ENCODE measurements at places on chromosomes 12 and 14. TPM values are rescaled to one million over a fixed set of nuclear protein-coding genes. Genes with fewer than 3 reads are reported as not detected.

DNA sequence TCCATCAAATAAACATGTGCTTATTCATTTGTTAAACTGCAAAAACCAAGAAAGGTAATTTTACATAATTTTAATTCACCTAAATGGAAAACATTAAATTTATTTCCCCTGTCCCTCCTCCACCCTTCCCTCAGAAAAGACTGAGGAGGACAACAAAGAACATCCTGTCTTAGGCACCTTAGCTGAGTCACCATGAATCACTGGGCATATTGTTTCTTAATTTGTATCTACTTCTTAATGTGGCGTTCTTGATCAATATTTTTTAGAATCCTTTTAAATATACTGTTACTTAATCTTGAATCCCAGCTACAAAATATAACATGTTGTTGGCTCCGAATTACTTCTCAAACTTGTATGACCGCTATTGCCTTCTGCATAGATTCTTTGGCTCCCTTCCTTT lies 23.5 kb downstream of the SIX6 start:
- H3K27me3 ChIP-seq = no peaks in the 10 kb centered on the region
- H3K4me1 ChIP-seq = peaks cover 11% of the 10 kb centered on the region
- no peaks in the 10 kb centered on the region for H3K36me3 ChIP-seq

DNA sequence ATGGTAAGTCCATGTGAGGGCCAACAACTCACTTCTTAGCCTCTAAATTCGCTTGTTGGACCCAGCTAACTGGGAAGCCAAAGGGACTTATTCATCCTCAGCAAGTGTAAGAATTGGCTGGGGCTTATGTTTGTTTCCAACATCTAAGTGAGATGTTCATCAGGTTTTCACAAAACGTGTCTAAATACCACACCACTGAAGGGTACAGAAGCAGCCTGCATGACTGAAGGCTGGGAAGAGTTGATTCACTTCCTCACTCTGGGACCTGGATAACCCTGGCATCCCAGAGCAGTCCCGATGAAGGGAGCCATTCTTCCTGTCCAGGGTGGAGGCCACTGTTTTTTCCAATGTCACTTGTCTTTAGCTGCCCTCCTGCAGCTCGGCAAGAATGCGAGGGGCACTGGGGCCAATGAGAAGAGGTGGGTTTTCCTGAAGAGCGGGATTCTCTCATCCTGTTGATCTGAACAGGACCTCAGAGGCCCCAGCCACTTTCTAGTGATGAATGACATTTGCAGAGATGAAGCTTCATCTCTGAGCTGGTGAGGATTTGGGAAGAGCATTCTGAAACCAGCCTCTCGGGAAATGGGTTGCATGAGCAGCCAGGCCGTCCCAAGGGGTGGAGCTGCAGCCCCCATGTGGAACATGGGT lies 12.2 kb upstream of the COL2A1 start:
- H3K4me1 ChIP-seq = no peaks in the 10 kb centered on the region
- H3K27me3 ChIP-seq = peaks cover 21% of the 10 kb centered on the region
- no peaks in the 10 kb centered on the region for H3K36me3 ChIP-seq
- H3K4me3 ChIP-seq = no peak overlapping the region
- no peak for DNase-seq
- H3K27ac ChIP-seq = no peak overlapping the region

DNA sequence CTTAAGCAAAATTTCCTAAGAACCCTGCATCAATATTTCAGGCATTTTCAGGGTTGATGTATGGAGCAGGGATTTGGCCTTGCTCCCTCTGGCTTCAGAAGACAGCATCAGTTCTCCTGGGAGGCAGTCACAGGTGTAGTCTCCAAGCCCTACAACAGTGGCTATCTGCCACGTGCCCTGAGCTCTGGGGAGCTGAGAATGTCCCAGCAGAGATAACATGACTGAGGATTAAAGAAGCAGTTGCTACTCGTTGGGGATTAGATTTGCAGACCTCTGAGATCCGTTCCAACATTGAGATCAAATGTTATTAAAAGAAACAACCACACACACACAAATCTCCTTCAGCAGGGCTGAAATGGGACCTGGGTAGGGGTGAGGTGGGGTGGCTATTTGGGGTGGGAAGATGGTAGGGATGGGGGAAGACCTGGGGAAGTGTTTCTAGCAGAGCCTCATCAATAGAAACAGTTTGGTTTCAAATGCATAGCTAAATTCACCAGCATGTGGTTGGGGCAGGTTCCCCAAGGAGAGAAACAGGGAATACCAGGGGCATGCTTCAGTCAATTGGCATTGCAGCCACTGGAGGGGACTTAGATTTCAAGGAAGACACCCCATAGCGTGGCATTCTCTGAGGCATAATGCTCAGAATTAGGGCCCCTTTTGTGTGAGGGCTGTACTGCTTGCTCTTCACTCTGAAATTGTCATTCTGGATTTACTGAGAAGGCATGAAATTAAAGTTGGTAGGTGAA lies 15.2 kb upstream of the FAM234B start:
- H3K36me3 ChIP-seq = no peaks in the 10 kb centered on the region
- no peaks in the 10 kb centered on the region for H3K27me3 ChIP-seq
- no peak overlapping the region for H3K4me3 ChIP-seq

DNA sequence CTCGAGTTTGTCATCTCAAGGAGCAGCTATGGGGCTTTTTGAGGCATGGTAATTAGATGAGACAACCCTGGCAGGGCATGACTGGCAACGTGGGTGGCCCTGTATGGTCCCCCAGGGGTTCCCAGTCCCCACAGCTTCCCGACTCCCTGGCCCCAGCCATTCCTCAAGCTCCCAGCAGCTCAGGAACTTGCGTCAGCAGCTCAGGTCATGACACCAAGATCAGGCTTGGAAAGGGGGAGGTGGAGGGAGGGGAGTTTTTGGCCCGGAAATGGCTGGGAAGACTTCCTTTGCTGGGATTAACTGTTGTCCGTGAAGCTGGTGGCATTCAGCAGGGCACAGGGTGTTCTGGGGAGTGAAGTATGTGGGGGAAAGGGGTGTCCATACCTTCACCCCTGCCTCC lies 10.4 kb upstream of the NRIP2 start:
- no peak overlapping the region for H3K4me3 ChIP-seq
- no peak for DNase-seq
- no peak overlapping the region for H3K27ac ChIP-seq
- H3K4me1 ChIP-seq = peaks cover 4% of the 10 kb centered on the region
- no peaks in the 10 kb centered on the region for H3K27me3 ChIP-seq

GRCh38 chr12:44876544-44877410 lies 662 bp upstream of the NELL2 start:
- DNase-seq = no peak
- H3K4me3 ChIP-seq = no peak overlapping the region
- no peaks in the 10 kb centered on the region for H3K36me3 ChIP-seq
- no peaks in the 10 kb centered on the region for H3K4me1 ChIP-seq
- no peak overlapping the region for H3K27ac ChIP-seq
- H3K27me3 ChIP-seq = no peaks in the 10 kb centered on the region

DNA sequence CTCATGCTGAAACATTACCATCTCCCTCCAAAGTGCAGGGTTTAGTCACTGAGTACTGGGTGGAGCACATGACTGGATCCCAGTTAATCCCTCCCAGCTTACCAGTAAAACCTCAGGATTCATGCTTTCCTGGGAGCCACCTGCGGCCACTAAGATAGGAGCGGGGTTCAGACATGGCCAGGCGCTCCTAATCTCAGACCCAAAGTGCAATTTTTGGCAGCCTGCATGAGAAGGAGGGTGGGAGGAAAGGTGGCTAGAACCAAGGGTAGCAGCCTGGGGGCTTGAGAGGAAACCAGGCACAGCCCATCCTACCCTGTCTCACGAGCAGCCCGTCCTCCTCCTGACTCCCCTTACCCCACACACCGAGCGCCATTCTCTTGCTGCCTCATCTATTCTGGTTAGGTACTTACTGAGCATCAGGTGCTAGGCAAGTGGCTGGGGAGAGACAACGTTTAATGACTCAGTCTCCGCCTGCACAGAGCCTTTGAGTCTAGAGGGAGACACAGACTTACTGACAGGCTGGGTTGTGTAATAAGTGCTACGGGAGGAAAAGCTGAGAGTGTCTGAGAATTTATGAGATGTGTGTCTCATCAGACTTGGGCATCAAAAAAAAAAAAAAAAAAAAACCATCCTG lies 9.9 kb downstream of the GPRC5A start:
- H3K27me3 ChIP-seq = no peaks in the 10 kb centered on the region
- peak overlapping the region; percentile 65 for H3K27ac ChIP-seq
- no peak for DNase-seq

- H3K36me3 ChIP-seq = no peaks in the 10 kb centered on the region
- H3K27ac ChIP-seq = no peak overlapping the region
- DNase-seq = no peak
- no peaks in the 10 kb centered on the region for H3K4me1 ChIP-seq
- no peak overlapping the region for H3K4me3 ChIP-seq
These were observed 23.3 kb downstream of the TAS2R7 start for GRCh38 chr12:10779103-10779502.

- H3K4me3 ChIP-seq = peak overlapping the region; percentile 92
- no peaks in the 10 kb centered on the region for H3K27me3 ChIP-seq
- H3K27ac ChIP-seq = peak overlapping the region; percentile 93
- H3K4me1 ChIP-seq = peaks cover 25% of the 10 kb centered on the region
- no peak for DNase-seq
These were observed 415.5 kb downstream of the PCNX1 start for GRCh38 chr14:71322655-71323250.

DNA sequence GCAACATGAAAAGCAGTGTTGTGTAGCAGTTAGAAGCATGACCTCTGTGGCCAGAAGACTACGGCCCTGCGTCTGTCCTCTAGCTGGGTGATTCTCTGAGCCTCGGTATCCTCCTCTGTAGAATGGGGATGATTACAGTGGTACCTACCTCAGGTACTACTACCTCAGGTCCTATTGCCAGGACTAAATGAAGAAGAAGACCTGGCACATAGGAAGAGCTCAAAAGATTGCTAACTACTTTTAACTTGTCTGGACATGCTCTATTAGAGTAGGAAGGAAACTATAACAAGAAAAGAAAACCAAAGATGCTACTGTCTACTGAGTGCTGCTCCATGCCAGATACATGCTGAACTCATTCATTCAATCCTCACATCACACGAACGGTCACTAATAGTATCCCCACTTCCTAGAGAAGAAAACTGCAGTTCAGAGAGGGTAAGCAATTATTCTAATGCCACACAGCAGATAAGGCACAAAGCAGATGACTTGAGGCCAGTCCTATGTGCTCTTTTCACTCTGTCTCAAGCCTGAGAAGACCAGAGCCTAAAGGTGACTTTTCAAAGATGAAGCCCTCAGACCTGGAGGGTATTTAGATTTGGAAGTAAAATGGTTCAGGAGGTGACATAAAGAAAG lies 108.1 kb upstream of the HIF1A start:
- no peaks in the 10 kb centered on the region for H3K36me3 ChIP-seq
- H3K4me1 ChIP-seq = no peaks in the 10 kb centered on the region
- H3K27ac ChIP-seq = no peak overlapping the region
- H3K27me3 ChIP-seq = no peaks in the 10 kb centered on the region
- no peak overlapping the region for H3K4me3 ChIP-seq

- H3K36me3 ChIP-seq = no peaks in the 10 kb centered on the region
- H3K27me3 ChIP-seq = no peaks in the 10 kb centered on the region
- peaks cover 7% of the 10 kb centered on the region for H3K4me1 ChIP-seq
- H3K4me3 ChIP-seq = no peak overlapping the region
- DNase-seq = no peak
These were observed 76.8 kb upstream of the PLEKHA5 start for GRCh38 chr12:19052689-19053088.

DNA sequence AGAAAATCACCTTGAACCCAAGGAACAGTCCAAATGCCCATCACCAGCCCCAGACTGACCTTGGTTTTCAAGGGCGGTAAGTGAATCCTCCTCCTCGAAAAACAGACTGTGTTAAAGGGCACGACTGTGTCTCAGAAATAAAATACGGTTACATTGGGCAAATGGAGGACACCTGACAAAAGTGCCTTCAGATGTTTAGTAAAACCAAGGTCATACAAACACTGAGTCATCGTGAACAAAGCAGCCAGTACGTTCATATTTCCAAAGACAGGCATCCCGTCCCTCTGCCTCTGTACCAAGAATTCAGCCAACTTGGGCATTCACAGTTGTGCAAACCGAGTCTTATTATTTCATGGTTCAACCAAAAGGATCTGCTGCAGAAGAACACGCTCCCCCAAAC lies 25.9 kb downstream of the FOXN3 start:
- H3K4me1 ChIP-seq = no peaks in the 10 kb centered on the region
- H3K36me3 ChIP-seq = no peaks in the 10 kb centered on the region
- H3K27me3 ChIP-seq = no peaks in the 10 kb centered on the region
- H3K4me3 ChIP-seq = no peak overlapping the region
- no peak overlapping the region for H3K27ac ChIP-seq
- no peak for DNase-seq

DNA sequence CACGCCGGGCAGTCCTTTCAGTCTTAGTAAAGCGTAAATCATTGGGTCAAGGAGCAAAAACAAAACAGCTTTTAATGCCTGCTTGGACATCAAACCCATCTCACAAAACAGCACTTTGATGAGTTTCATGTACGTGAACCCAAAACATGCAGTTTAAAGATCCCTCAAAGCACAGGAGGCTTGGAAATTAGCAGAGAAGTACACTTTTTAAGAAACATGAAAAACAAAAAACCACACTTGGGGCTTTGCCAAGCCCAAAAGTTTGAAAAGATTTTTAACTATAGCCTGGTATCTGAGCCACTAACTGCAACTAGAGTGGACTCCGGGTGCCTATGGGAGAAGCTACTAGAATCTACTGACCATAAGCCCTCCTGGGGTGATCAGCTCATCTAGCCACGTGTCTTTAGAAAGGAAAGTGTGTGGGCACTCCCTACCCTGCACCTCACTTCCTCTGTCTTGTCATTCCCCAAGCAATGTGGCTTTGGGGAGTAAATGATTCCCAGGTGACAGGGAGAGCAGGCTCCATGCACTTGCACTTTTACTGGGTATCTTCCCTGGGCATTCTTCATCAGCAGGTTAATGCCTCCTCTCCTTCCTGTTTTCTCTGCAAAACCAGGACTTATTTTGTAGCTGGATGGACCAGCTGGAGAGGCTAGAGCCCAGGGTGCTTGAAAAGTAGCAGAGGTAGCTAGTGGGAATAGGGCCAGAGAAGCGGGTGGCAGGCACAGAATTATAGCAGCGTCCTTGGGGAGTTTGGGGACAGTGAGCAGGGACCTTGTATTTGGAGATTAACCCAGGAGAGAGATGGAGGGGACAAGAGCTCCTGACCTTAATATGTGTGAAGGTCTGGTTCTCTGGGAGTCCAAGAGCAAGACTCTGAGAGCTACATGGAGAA lies 339.3 kb downstream of the BCL11B start:
- H3K4me3 ChIP-seq = no peak overlapping the region
- H3K4me1 ChIP-seq = no peaks in the 10 kb centered on the region
- peaks cover 19% of the 10 kb centered on the region for H3K27me3 ChIP-seq
- H3K27ac ChIP-seq = no peak overlapping the region

- H3K27me3 ChIP-seq = no peaks in the 10 kb centered on the region
- no peak overlapping the region for H3K27ac ChIP-seq
- H3K36me3 ChIP-seq = no peaks in the 10 kb centered on the region
These were observed 262.5 kb downstream of the FOXG1 start for GRCh38 chr14:29028973-29029582.

- H3K4me3 ChIP-seq = no peak overlapping the region
- H3K4me1 ChIP-seq = no peaks in the 10 kb centered on the region
These were observed 7.4 kb downstream of the IFI27L1 start for GRCh38 chr14:94088516-94088915.

The BCL2L14 gene
- 0.30 TPM for total RNA-seq

The IAPP gene
- total RNA-seq = not detected

The HOXC4 gene
- 1.5 TPM for total RNA-seq

The KRT1 gene
- 0.20 TPM for total RNA-seq

The TSPAN8 gene
- total RNA-seq = 0.76 TPM
